ENCODE measurements at places on chromosomes 5 and 9.

- DNase-seq = no peak
Observed at GRCh38 chr5:102090770-102091169, 205.3 kb downstream of the SLCO4C1 start.

GRCh38 chr5:178327931-178328711 lies 95.5 kb upstream of the PHYKPL start:
- no peak for DNase-seq

DNA sequence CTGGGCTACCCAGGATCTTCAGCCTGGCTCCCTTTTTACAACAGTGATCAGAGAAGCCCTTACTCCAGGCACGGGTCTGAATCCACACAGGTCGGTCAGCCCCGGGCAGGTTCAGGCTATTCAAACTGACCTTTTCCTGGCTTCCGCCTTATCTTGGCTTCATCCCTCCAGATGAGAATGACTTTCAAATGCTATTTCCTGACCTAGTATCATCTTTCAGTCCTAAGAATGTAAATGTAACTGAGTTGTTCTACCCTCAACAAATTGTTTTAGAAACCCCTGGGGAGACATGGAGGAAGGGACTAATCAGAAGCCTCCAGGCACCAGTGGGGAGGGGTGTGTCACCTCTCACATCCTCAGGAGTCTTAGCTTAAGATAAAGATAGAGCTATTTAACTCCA lies 213.2 kb downstream of the EPB41L4A start:
- DNase-seq = no peak

- no peak for DNase-seq
Observed at GRCh38 chr5:59190746-59191145, 607.9 kb downstream of the RAB3C start.

DNA sequence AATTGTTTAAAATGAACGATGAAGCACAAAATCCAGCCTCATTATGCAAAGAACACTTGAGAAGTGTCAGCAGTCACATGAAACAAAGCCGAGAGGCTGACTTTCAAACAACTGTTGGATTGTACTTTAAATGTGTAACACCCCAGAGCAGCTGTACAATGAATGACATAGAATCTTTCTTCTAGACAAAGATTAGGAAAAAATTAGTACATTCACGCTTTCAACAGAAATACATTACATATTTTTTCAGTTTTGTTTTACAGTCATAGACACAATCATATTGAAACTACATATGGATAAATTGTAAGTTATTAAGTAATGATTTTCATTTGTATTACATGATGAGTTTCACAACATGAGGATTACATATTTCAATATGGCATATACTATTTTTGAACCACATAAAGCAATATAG lies 10.6 kb upstream of the AGXT2 start:
- no peak for DNase-seq

DNA sequence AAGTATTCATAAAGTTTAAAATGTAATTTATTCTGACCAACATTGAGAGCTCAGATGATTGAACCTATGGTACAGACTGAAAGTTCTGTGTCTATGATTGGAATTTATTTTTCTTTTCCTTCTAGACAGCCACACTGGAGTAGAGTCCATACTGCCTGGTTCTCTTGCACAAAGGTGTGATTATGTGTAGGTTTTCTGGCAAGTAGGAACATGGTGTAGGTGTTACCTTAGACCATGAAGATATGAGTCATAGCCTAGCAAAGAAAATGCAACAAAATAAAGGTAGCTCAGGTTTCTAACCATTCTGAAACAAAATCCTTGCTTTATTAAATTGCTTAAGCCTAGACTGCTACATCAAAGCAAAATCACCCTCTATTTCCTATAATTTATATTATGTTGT lies 143.4 kb downstream of the CDH12 start:
- DNase-seq = no peak

DNA sequence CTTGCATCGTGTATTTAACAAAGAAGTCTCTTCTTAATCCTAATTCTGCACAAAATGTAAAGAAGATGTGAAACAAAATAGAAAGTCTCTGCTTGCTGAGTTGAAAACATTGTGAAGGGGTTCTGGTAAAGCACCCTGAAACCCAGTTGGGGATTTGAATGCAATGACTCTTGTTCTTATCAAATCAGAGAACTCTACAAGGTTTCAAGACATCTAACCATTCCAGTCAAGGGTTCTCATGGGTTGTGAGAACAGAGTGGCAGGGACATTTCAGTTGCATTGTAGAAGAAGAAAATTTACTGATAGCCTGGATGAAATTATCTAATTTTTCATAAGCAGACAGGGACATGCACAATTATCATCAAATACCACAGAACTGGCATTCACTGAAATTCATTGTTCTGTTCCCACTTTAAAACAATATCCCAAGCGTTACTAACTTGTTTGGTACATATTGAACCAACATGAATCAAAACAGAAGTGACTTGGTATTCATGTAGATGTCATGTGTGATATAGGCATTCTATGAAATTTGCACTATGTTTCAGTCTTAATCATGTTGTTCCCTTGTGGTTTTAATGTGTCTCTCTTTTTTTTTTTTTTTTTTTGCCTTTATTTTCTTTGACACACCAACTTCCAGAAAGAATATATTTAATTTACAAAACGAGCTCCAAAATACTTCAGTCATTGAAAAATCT lies 563.3 kb downstream of the IRX1 start:
- DNase-seq = no peak

GRCh38 chr5:157494178-157494832 lies 34.3 kb downstream of the NIPAL4 start:
- DNase-seq = no peak

DNA sequence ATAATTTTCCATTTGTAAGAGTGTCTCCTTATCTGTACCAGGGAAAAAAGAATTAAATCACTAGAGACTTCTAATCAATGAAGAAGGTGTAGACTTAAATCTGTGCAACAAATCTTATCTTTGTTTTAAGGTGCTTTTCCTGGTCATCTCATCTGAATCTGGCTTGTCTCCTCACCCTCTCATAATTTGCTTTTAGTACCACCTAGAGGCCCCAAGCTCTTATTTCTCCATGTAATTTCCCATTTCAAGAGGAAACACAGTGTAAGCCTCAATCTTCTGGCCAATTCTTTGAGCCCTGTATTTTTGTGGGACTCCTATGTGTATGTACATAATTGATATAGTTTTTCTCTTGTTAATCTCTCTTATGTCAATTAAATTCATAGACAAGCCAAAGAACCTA lies 1975.3 kb upstream of the CDH6 start:
- DNase-seq = no peak

DNA sequence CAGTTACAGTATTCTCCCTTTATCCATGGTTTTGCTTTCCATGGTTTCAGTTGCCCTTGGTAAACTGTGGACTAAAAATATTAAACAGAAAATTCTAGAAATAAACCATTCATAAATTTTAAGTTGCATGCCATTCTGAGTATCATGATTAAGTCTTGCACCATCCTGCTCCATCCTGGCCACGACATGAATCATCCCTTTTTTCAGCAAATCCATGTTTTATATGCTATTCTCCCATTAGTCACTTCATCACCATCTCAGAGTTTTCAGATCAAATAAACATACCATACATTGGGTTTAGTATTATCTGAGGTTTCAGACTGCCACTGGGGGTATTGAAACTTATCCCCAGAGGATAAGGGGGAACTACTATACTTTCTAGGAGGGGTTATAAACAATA lies 234.4 kb upstream of the ATP10B start:
- no peak for DNase-seq

GRCh38 chr9:69794356-69794755 lies 26.3 kb upstream of the CFAP95 start:
- DNase-seq = no peak

DNA sequence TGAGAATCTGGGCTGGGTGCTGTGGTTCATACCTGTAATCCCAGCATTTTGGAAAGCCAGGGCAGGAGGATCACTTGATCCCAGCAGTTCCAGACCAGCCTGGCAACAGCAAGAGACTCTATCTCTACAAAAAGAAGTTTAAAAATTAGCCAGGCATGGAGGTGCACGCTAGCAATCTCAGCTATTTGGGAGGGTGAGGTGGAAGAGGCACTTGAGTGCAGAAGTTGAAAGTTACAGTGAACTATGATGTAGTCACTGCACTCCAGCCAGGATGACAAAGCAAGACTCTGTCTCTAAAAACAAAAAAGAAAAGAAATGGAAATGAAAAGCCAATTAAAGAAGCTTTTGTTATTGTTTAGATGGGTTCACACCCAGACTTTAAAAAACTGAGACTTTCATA lies 131.6 kb upstream of the RASA1 start:
- no peak for DNase-seq

DNA sequence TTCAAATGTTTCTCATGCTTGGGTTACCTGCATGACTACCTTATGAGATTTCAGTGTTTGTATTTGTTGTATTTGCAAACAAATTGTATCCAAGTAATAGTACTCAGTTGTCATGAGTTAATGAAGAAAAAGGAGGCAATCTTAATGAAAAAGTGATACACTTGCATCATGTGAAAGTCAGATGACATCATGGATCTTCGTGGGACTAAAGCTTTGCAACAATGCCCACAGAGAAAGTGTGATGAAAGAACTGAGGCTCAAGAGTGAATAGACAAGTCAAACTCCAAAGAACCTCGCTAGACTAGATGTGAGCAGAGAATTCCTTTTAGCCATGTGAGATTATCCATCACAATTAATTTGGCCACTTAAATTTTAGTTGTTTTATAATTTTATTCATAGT lies 75.4 kb upstream of the ADRB2 start:
- no peak for DNase-seq

DNA sequence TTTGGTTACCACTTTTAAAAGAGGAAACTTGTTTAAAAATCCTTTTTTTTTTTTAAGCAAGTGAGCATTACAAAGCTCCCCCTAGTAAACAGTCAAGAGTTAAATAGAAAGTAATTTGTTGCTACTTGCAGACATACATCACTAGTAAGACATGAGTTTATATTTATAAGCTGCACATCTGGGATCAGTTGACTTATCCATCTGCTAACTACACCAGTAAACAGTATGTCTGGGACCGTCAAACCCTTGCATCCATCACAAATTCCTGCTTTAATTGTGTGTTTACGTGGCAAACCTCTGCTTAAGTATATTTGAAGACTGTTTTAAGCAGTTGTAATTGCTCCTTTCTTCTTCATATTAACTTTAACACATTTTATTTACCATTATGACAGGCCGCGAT lies 146.8 kb downstream of the EBF1 start:
- no peak for DNase-seq

- DNase-seq = no peak
Observed at GRCh38 chr9:14466429-14466818, 152.5 kb upstream of the NFIB start.

DNA sequence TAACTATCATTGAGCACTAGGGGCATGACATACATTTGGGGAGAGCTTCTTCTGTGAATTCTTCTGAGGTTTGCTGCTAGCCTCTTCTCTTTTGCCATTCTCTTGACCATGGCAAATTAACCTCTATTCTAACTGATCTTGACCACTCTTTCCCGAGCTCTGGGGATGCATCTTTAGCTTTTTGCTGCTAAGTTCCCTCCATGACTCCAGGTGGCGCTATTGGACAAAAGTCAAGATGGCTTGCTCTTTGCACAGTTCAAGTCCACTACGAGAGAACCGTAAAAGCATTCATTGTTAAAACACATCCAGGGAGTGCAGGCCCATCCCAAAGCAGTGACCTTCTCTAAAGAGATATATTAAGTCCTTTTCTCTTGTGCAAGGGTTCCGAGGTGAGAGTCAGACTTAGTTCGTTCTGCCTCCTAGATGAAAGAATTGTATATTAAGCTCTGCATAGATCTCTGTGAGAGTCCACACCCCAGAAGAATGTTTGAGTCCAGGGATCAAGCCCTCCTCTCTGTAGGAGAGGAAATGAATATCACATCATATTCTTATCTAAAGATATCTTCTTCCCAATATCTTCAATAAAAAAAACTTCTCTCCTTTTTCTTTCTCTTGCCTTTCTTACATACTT lies 1152.9 kb upstream of the CDH6 start:
- no peak for DNase-seq

GRCh38 chr9:73813546-73813945 lies 661.9 kb downstream of the ANXA1 start:
- DNase-seq = no peak

DNA sequence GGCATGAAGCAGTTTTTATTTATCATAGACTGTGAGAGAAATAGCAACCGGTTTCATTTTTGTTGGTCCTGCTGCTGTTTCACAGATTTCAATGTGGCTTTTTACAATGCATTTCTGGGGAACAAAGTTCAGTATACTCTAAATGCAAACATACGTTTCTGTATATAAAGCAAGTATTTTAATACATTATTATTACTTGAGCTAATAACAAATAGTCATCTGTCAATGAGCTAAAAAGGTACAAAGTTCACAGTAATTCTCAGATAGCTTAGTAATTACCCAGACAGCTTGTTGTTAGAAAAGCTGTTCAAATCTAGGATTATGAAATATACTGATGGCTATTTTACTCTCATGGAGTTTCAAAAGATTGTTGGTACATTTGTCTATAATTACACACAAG lies 50.8 kb downstream of the PBX3 start:
- no peak for DNase-seq

DNA sequence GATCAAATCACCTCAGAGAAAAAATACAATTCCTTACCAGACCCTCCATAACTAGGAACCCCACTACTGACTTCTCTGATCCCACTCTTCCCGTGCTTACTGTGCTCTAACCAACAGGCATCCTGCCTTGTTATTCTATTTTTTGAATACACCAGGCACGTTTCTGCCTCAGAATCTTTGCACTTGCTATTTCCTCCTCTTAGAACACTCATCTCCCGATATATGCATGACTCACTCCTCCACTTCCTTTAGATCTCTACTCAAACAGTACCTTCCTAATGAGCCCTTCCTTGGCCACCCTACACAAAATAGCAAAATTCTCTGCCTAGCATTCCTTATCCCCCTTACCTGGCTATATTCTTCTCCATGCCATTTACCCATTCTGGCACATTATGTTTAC lies 43.9 kb downstream of the MAPKAP1 start:
- DNase-seq = no peak

DNA sequence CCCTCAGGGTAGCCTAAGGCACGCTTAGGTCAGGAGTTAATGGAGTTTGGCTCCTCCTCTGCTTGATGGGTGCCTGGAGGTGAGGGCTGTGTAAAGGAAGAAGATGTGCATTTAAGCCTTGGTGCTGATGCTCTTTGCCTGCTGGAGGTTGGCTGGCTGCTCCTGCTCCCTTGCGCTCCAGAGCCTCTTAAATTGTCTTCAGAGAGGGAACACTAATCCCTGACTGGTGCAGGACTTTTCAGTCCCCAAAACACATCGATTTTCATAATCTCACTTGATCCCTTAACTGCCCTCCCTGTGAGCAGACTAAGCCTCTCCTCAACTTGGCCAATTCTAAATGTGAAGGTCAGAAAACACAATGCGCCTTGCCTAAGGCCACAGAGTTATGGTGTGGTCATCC lies 16.2 kb upstream of the TCOF1 start:
- no peak for DNase-seq
